ENCODE measurements at places on chromosomes 3 and 15.

DNA sequence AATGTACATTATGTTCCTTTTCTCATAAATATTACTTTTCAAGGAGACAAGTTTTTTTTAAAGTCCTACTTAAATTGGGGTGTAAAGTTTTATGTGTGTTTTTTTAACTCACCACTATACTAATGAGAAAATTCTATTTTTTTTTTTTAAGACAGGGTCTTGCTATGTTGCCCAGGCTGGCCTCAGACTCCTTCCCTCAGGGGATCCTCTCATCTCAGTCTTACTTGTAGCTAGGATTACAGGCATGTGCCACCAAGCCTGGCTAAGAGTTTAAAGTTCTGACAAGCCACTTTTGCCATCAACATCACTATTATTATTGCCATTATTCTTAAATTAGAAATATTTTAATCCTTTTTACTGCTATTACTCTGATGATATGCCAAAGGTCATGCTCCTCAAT, 7.7 kb downstream of the TSPAN3 start:
- no peak for DNase-seq

- DNase-seq: no peak
Measured at GRCh38 chr15:58597943-58598828, 151.3 kb downstream of the ADAM10 start.

DNA sequence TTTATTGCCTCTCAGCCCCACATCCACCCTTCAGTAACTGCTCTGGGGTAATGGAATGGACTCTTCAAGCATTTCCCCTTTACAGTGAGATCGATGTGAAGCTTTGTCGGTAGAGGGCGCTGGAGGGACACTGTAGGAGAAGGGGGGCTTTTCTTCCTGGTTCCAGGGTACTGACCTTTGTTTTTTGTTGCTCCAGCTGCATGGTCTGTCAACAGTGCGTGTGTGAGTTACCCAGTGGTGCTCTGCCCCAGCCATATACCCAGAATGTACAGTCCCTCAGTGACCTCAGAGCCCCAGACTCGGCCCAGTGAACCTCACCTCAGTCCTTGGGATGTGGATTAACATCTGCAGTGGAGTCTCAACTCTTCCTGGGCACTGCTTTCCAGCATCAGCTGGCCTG, 180.3 kb upstream of the TSC22D2 start:
- no peak for DNase-seq

DNA sequence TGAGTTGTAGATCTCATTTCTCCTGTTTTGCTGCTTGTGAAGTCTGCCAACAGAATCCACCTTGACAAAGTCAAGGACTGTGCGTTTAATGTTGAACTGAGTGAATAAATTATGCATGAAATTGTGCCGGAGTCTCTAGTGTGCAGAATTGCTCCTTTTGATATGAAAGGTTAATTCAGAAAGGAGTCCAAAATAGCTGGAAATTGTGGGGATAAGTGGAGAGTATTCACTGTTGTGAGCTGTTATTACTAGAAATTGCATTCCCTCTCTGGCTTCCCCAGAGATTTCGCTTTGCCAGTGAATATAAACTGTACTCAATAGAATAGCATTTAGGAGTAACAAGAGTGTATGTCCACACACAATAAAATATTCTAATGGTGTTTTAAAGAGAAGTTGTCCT, 43.1 kb downstream of the SAMMSON start:
- no peak for DNase-seq

- peak; percentile 42 for DNase-seq
Measured at GRCh38 chr3:63343674-63344073, 65.6 kb downstream of the SYNPR start.

GRCh38 chr3:193387596-193387995, 9.0 kb upstream of the ATP13A5 start:
- no peak for DNase-seq

DNA sequence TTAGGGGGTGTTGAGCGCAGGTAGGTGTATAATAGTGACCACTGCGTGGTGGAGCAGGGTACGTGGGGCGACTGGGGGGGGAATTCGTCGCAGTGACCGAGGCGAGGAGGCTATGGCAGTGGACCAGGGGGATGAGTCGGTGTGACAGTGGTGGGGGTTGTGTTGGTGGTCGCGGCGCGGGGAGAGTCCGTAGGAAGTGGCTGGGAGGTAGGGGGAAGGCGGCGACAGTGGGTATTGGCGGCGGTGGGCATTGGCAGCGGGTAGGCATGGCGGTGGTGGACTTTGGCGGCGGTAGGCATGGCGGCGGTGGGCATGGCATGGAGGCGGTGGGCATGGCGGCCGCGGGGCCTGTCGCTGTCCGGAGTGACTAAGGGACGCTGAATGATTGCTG, 739 bp downstream of the SNRPN start:
- DNase-seq: no peak

- no peak for DNase-seq
Measured at GRCh38 chr3:135752851-135753250, 212.7 kb upstream of the PPP2R3A start.

GRCh38 chr3:25910997-25911396, 121.1 kb downstream of the OXSM start:
- no peak for DNase-seq

DNA sequence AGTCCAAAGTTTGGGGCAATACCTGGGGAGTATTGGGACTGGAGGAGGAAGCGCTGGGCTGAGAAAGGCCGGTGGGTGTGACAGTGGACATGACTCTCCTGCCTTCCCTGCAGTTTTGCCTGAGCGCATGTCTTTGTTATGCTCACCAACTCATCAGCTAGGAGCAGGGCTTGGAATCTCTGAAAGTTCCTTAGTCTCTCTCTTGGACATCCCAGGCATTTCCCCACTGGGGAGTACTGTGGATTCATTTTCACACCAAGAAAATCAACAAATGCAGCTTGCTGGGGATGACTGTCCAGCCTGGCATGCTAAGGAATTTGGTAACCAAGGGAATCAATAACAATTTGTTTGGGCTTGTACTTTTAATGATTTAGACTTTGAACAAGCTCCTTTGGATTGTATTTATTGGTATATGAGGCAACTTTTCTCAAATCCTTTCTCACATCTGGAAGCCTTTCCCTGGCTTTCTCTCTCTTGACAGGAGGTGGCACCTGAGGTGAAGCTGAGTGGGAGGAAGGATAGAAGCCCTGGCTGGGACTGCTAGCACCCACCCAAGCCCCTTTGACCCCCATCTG, 48.5 kb upstream of the CHST2 start:
- no peak for DNase-seq

DNA sequence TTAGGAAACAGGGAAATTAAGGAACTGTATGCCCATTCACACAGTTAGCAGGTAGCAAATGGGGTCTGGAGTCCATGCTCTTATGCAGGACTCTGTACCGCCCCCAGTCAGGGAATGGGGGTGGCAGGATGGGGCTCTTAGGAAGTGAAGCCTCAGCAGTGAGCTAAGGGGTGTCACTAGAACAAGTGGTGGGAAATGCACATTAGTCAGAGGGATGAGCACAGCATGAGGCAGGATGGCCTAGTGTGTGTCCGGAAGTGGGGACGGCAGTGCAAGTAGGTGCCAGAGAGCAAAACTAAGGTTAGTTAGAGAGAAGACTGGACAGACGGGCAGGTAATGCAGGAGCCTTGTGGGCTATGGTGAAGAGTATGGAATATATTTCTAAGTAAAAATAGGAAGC, 60.7 kb downstream of the ST3GAL6 start:
- DNase-seq: no peak

- no peak for DNase-seq
Measured at GRCh38 chr3:187997490-187997889, 156.5 kb upstream of the LPP start.

- no peak for DNase-seq
Measured at GRCh38 chr15:60387321-60387720, 10.5 kb downstream of the ANXA2 start.

- DNase-seq: no peak
Measured at GRCh38 chr3:114899186-114899931, 247.7 kb downstream of the ZBTB20 start.

GRCh38 chr3:116951610-116952009, 242.0 kb downstream of the TUSC7 start:
- no peak for DNase-seq

DNA sequence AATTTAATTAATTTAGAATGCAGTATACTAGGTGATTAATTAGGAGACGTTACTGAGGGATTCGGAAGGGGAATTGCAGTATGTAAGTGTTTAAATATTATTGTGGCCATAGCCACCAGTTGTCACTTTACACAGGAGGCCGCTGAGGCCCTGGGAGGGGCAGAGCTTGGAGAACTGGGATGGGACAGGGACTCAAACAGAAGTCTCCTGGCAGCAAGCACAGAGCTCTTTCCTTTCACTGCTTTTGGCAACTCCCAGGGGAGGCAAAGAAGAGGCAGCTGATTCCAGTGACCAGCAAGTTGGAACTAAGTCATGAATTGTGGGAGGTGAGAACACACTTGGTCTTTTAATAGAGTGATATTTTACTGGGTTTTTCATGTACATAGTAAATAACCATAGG, 248.6 kb downstream of the RPLP1 start:
- DNase-seq: no peak

- DNase-seq: no peak
Measured at GRCh38 chr15:83835479-83835878, 181.6 kb downstream of the ADAMTSL3 start.

DNA sequence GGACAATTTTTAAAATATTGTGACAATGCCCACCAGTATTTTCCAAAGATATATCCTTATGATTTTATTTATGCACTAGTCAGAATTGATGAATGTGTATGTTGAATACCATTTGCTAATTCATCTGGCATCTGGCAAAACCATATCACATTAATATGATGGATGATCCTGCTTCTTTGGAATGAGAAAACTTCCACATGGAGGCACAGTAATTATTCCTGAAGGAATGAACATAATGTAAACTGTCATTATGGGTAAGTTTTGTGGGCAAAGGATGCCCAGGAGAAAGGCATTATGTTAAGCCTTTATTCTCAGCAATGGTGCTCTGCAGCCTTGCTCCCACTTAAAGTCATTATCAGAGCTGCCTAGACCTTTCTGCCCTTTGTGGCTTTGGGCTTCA, 113.0 kb upstream of the MME start:
- DNase-seq: no peak

GRCh38 chr3:48208076-48208475, 15.2 kb upstream of the CAMP start:
- DNase-seq: no peak

DNA sequence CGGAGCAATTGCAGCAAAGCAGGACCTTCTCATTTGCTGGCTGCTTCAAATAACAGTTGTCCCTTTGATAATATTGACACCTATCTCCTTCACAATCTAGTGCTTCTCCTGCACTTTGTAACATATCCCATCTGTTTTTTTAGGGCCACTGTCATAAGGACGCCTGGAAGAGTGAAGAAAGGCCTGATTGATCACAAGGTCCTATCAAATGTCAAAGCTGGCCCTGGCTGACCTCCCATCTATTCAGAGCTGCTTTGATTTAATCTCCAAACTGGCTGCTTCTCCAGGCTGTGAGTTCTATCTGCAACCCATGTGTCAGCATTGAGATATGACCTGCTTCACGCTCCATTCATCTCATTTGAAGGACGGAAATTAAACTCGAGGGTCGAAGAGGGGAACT, 601.2 kb upstream of the KCNMB2 start:
- DNase-seq: no peak

DNA sequence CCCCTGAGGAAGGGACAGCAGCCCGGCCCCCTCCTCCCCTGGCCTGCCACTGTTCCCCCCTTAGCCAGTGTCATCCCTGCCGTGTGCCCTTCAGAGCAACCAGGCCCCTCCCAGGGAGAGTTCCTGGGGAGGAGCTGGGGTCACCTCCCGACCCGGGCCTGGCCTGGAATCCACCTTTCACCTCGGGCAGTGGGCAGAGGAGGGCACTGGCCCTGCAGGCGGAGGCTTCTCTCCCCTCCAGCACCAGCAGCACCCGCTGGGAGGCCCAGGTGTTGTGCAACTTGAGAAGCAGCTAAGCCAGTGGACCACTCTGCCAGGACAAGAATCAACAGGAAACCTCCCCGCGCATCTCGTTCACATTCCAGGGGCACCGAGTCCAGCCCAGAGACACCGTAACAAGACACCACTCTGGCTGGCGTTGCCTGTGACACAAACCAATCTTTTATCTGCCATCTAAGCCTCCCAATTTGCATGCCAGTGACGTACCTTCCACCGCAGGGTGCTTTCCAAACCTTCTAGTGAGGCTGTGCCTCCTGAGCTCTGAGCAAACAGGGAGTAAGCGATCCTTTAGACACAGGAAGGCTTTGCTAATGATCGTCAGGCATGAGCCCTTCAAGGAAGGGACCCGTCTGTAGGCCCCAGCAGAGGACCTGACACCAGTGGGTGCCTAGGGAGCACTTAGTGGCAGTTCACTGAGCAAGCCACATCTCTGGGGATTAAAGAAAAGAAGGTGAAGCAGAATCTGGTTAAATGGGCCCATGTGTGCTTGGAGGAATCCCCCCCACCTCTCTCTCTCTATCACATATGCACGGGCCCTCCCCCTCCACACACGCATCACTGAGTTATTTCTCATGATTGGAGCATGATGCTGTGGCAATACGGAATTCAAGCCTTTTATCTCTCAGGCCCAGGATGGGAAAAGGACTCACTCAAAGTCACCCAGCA, 98.9 kb upstream of the TLE3 start:
- DNase-seq: no peak

- DNase-seq: no peak
Measured at GRCh38 chr3:190001426-190001825, 119.3 kb downstream of the P3H2 start.

DNA sequence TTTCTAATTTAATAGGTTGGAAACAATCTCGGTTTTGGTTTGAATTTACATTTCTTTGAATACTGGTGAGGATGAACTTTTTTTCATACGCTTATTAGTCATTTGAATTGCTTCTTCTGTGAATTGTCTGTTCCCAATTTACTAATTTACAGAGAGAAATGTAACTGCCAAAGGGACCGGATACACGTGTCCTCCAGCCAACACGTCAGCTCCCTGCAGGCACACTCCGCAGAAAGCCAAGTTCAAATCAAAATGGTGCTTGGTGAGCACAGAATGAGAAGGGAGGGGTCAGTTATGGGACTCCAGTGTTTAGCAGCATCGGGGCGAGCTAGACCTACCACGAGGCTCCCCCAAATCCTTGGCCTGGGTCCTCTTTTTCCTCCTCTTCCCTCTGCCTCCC, 10.8 kb upstream of the TSEN2 start:
- DNase-seq: no peak

DNA sequence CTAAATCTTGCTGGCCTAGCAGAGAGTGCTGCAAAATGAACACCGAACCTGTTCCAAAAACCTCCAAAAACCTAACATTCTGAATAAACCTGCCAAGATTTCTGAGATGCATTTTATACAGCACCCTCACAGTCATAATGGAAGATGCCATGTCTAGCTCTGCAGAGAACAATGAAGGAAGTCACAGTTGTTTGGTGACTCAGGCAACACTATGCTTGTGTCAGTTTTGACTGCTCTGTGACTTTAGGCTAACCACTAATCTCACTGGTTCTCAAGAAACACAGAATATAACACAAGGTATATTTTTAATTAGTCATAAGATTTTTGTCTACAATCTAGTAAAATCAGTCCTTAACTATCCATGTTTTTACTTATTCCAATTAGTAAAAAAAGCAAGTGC, 606.6 kb downstream of the TBL1XR1 start:
- no peak for DNase-seq

GRCh38 chr3:117726776-117727175, 1017.2 kb downstream of the TUSC7 start:
- DNase-seq: no peak
